ENCODE measurements at places on chromosomes 12 and 14.

DNA sequence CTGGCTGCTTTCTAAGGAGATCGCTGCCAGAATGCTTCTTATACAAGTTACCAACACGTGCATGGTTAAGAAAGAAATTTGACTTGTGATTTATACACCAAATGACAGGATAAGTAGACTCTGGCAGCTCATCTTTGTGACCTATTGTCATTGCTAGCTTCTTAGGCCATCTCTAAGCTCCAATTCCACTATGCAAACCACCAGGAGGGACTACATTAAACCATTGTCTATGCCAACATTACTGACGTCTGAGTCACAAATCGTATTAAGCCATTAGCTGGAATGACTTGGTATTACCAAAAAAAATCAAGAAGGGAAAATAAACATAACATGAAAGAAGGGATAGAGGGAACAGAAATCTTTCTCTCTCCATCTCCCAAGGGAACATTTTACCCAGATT lies 15.8 kb upstream of the VPS33A start:
- no peak for DNase-seq

- no peak for DNase-seq
Measured at GRCh38 chr12:22313963-22314330, 20.6 kb downstream of the ST8SIA1 start.

DNA sequence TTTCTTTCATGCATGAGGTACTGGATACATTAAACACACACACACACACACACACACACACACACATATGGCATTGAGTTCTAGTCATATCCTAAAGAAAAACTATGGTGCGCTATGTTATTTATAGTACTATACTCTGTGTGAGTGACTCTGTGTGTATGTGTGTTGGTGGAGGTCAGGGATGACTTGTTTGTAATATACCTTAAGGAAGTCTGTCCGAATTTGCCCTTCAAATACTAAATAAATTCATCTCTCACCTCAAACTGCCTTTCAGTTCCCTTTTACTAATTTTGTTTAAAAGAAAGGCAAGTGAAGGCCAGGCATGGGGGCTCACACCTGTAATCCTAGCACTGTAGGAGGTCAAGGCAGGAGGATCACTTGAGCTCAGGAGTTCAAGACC lies 2.1 kb upstream of the AKAP5 start:
- DNase-seq = no peak

DNA sequence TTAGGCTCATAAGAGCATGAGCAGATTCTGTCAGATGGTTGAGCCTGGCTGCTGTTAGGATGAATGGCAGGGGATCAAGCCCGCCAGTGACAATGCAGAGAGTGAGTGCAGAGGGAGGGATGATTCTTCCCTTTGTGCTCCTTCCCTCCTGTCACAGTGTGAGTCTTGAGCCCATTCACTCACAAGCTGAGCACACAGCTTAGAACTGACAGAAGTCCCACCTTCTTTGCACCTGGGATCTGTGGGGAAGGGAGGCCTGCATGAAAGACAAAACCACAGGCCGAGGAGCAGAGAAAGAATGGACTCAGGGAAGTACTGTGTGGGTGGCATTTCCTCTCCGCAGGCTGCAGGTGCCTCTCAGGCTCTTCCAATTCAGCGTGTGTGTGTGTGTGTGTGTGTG lies 160.6 kb downstream of the KCNA5 start:
- no peak for DNase-seq

DNA sequence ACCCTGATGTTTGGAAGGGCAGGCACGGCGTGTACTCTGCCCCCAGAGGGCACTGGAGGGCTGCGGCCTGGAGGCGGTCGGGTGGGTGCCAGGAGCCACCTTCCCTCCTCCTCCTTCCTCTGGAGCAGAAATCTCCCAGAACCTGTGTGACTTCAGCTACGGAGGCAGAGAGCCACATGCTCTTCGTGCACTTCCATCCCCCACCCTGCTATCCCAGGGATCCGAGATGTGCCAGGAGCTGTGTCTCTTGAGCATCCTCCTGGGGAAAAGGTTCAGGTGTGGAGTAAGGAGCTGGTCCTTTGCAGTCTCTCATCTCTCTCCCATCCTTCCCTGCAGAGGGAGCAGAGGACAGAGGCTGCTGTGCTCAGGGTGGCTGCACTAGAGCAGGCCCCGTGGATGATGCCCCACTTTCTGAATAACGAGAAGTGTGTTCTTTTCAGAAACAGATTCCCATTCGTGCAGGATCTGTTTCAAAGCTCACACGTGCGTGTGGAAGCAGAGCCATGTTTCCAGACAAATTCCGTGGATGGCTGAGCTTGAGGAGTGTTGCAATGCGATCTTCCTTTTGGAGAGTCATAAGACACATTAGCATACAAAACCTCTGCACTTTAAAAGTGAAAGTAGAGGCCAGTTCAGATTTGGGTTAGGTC lies 162.9 kb downstream of the ADGRD1 start:
- DNase-seq = no peak

DNA sequence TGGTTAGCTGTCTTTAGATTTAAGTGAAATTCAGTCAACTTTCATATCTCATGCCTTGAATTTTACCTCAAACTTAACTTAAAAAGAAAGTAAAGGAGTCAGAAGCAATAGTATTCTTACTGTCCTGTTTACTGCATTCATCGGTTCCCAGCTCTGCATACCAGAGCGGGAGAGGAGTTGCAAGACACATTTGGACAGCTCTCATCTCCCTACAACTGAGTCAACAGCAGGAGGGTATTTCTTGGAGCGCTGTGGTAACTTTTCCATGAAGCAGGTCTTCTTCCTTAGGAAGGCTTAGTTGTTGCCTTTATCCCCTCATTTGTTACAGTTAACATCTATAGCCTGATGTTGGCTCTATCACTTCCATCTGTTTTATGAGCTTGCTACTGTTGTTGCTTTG lies 65.1 kb downstream of the TRMT5 start:
- no peak for DNase-seq

GRCh38 chr12:20101046-20101445 lies 267.3 kb upstream of the PDE3A start:
- DNase-seq = no peak

- DNase-seq = no peak
Measured at GRCh38 chr12:116609319-116610114, 50.3 kb downstream of the MAP1LC3B2 start.

GRCh38 chr12:43728117-43728516 lies 30.5 kb downstream of the PUS7L start:
- no peak for DNase-seq

DNA sequence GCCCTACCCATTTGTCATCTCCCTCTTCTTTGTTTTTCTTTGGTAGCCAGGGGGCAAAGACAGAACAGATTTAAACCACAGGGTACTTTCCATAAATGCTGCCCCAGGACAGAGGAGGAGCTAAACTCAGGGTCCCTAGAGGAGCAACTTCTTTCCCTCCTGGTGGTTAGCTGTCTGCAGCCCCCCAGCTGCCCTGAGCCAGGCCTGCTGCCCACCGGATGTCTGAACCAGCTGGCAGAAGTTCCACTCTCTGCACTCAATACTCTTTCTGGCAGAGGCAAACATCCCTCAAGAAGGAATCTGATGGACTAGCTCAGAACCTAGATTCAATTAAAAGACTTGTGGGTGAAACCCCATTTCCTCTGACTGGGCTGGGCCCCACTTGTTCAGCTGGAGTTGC lies 10.7 kb downstream of the VDR start:
- no peak for DNase-seq

DNA sequence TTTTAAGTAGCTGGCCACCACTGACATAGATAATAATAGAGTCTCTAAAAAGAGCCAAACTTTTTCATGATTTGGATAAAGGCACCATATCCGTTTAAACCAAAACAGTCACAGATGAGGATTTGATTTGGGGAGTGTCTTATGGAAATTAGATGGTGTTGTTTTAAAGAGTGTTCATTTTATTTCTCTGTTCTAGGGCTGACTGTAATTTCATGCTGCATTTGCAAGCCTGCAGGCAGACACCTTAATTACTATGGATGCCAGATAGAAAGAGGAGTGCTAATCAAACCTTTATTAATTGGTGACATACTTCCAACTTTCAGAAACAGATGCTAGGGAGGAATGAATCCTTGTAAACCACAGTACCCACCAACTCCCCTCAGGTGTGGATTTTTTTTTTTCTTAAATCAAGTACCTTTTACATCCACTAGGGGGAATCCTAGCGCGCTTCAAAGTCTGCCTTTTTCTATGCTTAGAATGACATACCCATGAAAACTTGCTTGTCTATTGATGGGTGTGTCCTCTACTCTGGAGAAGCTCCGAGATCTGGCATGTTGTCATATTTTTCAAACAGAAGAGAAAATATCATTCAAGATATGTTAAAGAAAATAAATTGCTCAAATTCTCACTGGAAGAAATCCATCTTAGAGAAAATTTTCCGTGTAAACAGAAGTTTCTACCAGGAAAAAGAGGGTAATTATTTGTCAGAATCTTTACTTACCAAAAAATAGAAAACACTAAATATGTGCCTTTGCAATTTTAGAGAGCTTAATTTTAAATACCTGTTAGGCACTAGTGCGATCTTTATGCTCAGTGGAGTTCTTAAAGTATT lies 14.2 kb upstream of the PLXNC1 start:
- DNase-seq = no peak

- DNase-seq = no peak
Measured at GRCh38 chr12:121793440-121793837, at the start of gene RHOF. Gene RHOF (minus strand): TSS chr12:121793688. CDS start chr12:121793633, 55 bp downstream.

GRCh38 chr14:67360470-67361206 lies 510 bp downstream of the EIF2S1 start:
- DNase-seq = no peak

DNA sequence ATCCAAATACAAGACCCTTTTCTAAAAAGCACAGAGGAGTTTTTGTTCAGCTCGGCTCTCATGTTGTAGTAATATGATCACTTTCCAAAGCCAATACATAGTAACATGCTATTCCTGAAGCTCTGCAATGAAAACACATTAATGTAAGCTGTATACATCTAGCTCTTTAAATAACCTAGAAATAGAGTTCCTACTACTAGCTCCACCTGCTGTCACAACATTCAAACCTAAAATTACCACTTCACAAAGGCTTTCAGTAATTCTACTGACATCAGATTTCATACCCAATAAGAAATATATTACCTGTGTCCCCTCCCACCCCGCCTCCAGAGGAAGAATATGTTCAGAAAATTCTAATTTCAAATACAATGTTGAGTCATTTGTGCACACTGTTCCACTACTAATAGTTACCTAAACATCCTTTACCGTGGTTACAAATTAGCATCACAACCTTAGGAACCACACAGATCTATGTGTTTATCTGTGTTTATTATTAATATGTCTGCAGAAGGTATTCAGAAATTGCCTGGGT lies 17.8 kb downstream of the EFCAB11 start:
- DNase-seq = no peak

GRCh38 chr12:52632656-52633055 lies 14.3 kb upstream of the KRT73 start:
- DNase-seq = no peak

DNA sequence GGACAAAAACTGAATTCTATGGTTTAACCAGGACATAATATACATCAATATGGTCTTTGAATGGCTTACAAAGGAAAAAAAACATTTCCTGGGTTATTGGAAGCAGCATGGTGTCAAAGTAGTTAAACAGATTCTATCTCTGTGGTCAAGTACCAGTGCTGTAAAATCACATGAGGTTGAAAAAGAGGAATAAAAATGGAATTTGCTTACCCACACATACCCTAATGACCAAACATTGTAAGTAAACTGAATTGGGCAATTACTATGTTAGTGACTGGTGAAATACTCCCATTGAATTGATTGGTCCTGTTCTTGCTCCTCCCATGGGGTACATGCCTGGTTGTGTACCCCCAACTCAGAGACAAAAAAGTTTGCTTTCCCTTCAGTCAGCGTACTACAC lies 19.6 kb downstream of the IFNG start:
- DNase-seq = no peak

GRCh38 chr12:97556302-97556779 lies 93.7 kb downstream of the RMST start:
- no peak for DNase-seq

DNA sequence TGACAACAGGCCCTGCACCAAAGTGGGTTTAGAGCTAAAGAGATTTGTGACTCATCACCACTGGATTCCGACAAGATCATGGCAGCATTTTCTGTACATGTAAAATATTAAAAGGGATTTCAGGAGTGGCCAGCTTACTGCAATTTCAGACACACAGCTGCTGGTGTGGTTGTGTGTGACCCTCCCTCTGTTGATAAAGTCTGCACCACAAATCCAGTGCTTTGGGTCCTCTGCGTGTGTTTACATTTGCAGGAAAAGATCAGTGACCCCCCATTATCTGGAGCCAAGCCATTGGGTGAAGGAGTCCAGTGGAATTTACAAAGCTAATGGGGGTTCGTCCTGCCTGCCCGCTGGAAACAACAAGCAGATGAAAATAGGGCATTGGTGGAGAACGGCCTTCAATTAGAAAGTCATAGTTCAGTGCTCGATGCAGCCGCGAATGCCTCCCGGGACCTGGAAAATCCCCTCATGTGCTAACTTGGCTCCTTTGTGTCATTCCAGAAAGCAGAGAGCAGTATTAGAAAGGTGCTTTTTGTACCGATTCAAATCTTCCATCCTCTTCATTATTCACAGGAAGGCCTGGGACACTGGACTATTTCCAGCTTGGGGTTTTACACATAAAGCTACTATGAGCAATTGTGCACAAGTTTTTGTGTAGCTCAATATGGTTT lies 188.5 kb upstream of the TMEM132C start:
- DNase-seq = no peak

DNA sequence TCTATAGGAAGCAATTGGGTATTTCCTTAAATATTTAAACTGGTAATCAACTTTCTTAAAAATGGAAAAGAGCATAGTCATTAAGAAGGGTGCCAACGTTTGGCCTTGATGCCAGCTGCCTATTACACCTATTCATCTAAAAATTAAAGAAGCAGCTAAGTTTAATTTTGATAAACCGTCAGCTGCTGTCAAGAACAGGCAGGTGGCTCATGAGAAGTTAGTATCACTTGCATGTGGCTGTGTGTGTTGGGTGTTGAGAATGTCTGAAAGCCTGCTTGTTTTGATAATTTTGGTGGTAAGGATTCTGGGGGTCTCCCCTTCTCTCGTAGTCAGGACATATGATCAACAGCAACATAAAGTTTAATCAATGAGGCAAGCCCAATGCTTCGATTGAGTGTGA lies 6.5 kb downstream of the GLRX5 start:
- DNase-seq = no peak

DNA sequence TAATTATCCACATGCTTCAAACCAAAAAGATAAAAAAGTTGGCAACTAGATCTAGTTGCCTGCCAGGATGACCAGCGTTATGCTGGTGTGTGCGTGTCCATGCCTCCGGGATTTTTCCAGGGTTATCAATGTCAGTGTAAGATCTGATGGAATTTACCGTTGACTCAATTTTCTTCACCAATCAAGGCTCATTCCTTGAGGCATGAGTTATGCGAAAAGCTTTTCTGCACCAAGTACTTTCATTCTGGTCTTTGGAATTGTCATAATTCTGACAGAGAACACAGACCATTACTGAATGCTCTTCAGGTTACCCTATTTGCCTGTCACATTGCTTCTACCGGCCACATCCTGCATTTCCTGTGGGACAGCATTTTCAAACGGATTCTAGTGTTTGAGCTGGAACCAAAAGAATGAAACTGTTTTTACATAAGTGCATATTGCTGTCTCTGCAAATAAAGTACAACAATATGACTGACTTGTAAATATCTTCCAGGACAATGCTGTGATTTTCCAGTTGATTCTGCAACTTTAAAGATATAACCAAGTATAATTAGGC lies 91.8 kb downstream of the DUSP16 start:
- no peak for DNase-seq

- DNase-seq = no peak
Measured at GRCh38 chr14:59098377-59098776, 90.1 kb upstream of the DAAM1 start.

GRCh38 chr12:10705655-10706054 lies 17.5 kb downstream of the YBX3 start:
- no peak for DNase-seq

- no peak for DNase-seq
Measured at GRCh38 chr14:59176765-59177164, 11.7 kb upstream of the DAAM1 start.

Data from NCI-H2081 treated with DMSO at 0.1 percent for 48 hours (cell line).